ENCODE measurements at places on chromosomes 7 and 10.

- no peak for DNase-seq
Observed at GRCh38 chr10:131174211-131174565, 137.3 kb downstream of the TCERG1L start.

DNA sequence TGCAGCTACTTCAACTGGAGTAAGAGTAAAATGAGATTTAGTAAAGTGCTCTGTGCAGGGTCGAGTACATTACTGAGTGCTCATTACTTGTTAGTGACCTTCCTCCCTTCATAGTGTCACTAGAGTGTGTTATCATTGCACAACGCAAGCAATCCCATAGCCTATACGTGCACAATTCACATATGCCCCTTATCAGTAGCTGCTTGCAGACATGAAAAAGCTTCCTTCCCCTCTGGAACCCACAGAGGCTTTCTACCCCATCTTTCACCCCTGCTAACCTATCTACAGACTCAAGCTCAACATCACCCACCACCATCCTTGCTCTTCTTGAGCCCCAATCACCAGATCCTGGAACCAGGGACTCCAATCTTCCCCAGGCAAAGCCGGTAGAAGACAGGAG lies 59.3 kb downstream of the C7orf25 start:
- DNase-seq = no peak

DNA sequence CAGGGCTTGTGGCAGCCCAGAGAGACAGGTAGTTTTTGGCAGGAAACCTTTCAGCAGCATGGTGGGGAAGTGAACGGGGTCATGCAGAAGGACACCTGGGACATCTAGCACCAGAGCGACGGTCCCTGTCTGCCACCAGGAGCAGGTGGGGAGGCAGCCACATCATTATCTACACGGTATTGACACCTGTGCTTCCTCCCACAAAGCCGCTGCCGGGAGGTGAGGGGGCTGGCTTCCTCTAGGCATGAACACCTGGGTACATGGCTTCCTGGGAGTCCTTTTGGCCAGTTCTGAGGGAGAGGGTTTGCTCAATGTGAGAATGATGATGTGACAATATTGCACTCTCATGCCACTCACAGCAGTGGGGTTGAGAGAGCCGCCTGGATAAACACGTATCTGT lies 275.2 kb downstream of the ACTR3B start:
- DNase-seq = no peak

DNA sequence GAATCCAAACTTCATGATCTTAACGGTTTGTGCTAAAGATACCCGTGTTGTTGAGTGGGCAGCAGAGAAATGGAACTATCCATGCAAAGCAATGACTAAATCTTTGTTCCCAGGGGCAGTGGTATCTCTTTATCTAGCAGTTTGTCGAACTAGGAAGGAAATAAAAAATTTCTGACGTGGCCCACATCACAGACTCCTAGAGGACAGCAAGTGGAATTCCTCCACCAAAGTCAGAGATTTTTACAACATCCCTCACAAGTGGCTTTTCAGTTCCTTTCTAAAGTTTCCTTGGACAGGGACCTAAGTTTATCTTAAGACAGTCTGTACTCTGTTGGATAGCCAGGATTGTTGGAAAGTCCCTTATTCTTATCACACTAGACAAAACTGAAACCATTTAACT lies 136.0 kb downstream of the RAPGEF5 start:
- DNase-seq = no peak

DNA sequence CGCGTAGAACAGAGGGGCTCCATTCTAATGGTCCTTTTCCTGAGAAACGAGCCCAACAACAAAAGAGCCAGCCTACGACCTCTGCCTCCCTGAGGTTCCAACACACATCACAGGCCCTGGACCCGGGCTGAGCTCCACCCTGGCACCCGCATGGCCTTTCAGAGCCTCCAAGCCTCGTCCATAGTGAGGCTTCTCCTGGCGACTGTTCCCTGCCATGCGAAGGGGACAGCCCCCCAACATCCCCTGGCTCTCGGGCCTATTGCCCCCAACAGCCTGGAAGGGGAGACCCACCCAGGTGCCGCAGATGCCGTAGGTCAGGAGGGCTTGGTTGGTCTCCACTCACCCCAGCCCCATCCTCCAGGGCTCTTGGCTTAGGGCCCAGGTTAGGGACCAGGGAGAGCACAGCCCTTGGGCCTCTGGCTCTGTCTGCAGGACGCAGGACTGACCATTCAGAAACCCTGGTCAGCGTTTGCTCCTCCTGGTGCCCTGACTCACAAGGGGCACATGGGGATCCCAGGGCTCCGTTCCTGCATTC lies 91.5 kb downstream of the TCERG1L start:
- DNase-seq = no peak

DNA sequence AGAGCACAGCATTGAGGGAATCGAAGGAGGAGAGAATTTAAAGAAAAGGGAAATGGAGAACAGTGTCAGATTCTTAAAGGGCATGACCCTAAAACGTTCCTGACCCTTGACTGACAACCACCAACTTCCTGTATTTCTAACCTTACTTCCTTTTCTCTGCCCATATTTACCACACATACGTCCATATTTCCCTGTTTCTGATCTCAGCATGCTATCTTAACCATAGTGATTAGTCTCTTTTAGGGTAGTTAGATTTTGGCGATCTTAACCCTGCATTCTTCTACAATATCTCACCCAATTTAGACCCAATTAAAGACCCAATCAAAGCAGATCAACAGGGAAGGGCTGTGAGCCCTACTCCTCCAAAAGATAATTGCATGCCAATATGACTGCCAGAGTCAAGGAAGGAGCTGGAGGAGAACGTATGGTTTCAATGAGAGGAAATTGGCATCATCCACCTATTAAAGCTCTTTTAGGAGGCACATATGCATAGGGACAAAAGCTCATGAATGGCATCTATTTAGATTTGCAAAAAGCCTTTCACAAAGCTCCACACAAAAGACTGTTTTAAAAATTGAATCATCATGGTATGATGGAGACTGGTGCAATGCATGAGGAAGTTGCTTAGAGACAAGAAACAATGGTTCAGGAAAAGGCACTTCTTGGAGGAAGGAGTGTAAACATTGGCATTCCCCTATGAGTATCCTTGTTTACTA lies 49.0 kb upstream of the ARHGAP12 start:
- DNase-seq = no peak

DNA sequence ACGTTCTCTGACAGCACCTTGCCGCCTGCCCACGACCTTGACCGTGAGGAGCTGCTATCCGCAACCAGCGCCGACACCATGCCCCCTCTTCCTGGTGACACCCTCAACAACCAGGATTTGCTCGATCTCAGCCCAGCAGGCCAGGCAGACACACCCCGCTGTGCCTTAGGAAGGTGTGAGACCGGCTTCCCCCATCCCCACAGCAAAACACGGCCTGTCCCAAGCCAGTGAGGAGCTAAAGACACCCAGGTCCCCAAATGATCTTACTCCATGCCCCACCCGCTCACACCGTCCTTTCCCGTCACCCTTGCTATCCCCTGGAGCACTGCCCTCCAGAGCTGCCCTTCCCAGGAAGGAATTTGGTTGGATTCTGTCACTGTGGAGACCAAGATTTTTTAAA lies 21.3 kb upstream of the TTYH3 start:
- no peak for DNase-seq

DNA sequence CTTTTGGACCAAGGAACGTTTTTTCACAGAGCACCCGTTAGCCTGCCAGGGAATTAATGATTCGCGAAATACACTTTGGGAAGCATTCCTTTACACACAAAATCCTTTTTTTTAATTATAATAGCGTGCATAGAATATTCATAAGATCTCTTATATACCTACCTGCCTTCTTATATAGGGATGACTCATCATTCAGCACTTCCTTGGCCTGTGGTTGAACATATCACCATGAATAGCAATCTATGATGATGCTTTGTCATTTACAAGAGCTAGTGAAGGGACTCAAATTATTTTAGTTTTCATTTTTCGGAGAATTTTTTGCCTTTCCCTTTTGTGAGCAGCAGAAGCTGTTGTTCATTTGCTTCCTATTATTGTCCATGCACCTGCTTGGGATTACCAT lies 97.0 kb downstream of the CDH23 start:
- no peak for DNase-seq

DNA sequence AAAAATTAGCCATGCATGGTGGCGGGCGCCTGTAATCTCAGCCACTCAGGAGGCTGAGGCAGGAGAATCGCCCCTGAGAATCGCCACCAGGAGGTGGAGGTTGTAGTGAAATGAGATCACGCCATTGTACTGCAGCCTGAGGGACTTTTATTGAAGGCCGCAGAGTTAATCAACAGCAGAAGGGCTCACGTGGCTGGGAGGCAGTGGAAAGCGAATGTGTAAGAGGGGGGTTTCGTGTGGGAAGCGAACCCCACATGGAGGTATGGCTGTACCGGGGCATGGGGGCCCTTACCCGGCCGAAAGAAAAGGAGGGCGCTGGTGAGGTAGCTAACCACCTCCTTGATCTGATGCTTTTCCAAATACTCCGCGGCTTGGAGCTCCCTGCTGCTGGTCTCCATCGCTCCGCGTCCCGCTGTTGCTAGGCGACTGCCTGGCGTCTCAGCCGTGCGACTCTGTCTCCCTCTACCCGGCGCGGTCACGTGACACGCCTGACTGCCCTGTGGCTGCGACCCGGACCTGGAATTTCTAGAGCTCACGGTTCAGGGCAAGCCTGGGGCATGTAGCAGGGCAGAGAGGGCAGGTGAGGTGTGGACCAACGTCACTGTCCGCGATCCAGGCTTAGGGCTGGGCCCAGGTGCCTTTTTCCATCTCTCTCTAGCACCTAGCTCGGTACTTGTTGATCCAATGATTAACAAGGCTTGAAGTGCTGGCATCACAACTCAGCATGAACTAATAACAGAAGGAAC lies at the start of gene EFCAB10:
Gene EFCAB10 (minus strand): TSS at position 428 of the 746 bp plus-strand sequence. CDS start 30 bp downstream, at position 398.
- DNase-seq = peak; percentile 50

All from activated CD4-positive, CD25-positive, alpha-beta regulatory T cell treated with anti-CD3 and anti-CD28 coated beads, Interleukin-2, amount 50 U/mL, for 72 hours (primary cell).